Activated T-helper 2 cell treated with anti-CD3 and anti-CD28 coated beads, Interferon-gamma antibody, Interleukin-2, Interleukin-4, amounts not matched to agents 10 μg/mL and 5 μg/mL and 100 μg/mL, durations not matched to agents 14 hours and 24 hours and 36 hours (primary cell): ENCODE measurements at places on chromosomes 5 and 9.
A peak's percentile ranks its signal among the peaks of the same experiment; 100 is the strongest.

- no peak for DNase-seq
Observed at GRCh38 chr5:87138091-87138805, 129.4 kb upstream of the RASA1 start.

DNA sequence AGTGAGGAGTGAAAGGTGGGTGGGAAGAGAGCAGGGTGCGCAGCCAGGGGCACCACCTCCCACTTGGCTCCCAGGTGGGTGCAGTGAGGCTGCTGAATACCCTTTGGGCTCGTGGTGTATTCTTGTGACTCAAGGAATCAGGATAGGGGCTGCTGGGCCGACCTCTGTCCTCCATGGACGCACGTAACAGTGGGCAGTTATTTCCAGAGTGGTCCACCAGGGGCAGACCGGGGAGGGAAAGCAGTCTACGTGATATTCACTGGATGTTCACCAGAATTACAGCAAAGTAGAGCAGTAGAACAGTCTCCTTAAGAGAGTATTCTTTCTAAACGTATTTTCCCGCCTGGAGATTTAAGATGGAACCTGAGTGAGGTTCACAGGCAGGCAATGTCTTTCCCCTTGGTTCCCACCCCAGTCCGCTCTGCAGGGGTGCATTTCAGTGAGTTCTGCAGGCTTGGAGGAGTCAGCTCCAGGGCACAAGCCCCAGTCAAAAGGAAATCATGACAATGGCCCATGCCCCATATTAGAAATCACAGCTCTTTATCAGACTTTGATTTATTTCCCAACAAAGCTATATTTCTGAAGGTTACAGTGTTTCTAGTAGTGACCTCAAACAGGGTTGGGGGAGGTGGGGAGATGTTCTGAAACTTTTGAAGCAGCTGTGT is 88.7 kb downstream of the SYK start:
- no peak for DNase-seq

DNA sequence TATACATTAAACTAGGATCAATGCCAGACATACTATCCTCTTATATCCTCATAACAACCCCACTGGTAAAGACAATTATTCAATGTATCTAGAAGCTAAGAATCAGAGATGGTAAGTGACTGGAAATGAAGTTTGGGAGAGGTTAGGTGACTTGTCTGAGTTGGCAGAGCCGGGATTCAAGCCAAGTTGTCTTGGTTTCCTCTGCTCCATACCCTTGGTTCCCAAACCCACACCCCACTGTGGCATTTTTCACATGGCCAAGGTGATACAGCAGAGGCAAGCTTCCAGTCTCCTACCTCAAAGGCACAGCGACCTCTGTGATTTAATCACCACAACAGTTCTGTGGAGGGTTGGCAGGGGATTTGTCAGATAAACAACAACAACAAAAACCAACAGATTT is 34.7 kb upstream of the ADRB2 start:
- no peak for DNase-seq

GRCh38 chr9:95724253-95724991 is 151.1 kb upstream of the ERCC6L2 start:
- peak; percentile 78 for DNase-seq

- DNase-seq = no peak
Observed at GRCh38 chr5:138408023-138408422, 30.8 kb upstream of the REEP2 start.

DNA sequence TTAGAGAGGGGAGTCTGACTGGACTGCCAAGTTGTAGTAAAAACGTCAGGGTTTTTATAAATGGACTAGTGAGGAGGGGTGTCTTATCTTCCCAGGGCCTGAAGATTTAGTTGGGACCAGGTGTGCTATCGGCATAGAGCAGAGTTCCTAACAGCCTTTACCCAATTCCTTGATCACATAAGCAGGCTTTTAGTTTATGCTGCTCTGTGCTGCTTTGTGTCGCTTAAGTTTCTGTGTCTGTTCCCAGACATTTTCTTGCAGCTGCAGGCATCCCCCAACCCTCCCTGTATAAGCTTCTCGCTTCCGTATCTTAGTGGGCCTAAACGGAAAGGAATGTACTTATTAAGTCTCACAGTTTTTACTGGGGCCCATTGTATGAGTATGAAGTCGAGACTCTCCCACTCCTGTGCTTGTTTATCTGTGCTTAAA is 2.6 kb upstream of the SMC5 start:
- no peak for DNase-seq

GRCh38 chr5:61115968-61116367 is 46.3 kb downstream of the SMIM15 start:
- DNase-seq = no peak

GRCh38 chr9:33221568-33221884 is 18.4 kb upstream of the SPINK4 start:
- no peak for DNase-seq

DNA sequence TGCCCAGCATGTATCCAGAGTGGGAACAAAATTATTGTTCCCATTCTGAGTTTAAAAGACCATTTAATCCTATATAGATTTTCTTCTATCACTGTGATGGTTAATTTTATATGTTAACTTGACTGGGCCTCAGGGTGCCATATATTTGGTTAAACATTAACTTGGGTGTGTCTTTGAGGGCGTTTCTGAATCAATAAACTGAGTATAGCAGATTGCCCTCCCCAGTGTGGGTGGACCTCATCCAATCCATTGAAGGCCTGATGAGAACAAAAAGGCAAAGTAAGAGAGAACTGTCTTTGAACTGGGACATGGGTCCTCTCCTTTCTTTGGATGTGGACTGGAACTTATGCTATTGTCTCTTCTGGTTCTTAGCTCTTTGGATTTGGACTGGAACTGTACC is 17.3 kb downstream of the RIOK2 start:
- DNase-seq = no peak

GRCh38 chr5:10289991-10290390 is 17.7 kb downstream of the CMBL start:
- no peak for DNase-seq

DNA sequence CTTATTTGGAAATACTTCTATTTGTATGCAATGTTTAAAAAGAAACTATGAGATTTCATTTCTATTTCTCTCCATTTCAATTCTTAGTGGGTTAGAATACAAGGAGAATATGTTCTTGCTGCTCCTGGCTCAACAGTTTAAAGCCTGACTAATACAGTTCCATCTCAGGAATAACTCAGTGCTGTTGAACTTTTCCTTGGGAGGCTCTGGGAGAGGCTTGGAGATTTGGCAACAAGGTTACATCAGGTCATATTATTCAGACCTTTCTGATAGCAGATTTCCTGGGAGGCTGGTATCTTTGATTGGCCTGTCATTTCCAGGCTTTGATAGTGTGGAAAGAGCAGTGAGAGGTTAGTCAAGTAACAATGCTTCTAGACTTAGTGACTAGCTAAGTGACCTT is 481.7 kb upstream of the KLF4 start:
- no peak for DNase-seq

GRCh38 chr9:125745018-125745417 is 2.2 kb upstream of the PBX3 start:
- no peak for DNase-seq

DNA sequence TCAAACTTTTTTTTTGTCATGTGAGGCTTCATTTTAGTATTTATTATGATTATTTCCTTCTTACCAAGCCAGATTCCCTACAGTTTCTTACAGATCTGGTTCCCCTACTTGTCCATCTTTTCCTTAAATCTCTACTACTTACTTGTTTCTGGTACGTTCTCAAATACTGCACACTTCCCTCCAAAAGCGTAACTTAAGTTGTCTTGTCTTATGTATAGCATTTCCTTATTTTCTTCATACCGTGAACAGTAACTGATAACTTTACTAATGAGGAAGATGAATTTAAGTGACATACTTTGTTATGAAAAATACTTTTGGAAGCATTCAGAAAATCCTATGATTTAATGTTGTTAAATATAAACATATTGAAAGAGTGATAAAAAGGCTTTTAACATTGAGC is 67.3 kb downstream of the PARP8 start:
- no peak for DNase-seq
